ENCODE measurements at places on chromosomes 16 and 17.

- DNase-seq = no peak
These were observed 58.7 kb downstream of the DYNLRB2 start for GRCh38 chr16:80599466-80599865.

- DNase-seq = no peak
These were observed 21.9 kb upstream of the SSTR2 start for GRCh38 chr17:73142872-73143381.

DNA sequence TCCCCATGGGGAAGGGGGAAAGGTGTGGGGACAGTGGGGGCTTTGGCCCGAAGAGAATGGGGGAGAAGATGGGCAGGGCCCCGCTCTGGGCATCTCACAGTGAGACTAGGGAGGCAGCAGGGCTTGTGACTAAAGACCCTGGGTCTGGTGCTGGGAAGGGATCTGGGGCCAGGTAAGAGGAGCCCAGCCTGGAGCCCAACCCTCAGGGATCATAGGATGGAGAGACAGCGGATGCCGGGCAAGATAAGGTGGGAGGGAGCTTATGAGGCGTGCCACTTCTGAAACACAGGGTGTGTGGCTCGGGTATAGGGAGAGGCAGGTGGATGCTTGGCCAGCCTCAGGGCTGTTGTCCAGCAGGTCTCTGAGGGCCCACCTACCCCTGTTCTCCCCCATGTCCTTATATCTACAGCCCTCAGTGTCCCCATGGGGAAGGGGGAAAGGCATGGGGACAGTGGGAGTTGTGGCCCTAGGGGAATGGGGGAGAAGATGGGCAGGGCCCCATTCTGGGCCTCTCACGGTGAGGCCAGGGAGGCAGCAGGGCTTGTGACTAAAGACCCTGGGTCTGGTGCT is 15.4 kb downstream of the USP6 start:
- DNase-seq = no peak

DNA sequence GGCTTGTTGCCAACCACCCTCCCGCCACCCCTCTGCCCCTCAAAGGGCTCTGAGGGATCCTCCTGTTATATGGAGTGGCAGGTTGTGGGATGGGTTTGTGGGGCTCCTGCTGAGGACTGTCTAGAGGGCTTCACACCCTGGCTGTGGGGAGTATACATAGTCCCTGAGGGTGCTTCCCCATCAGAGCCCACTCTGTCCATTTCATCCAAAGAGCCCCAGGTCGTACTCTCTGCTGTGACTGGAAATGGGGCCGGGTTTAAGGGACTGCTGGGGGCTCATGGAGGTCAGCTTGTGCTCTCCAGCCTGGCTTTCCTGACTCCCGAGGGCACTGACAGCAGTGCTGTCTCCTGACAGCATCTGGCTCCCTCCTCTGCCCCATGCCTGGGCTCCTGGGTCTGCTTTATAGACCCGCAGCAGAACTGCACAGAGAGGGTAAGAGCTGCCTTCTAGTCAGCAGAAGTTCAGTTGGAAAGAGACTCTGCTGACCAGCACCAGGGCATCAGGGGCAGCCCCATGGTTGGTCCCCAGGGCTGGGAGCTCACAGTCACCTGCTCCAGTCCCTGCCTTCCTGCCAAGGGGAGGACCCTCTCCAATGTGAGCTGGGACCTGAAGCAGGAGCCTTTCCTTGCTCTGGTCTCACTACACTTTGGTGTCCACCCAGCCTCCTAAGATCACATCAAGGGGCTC is 17.8 kb upstream of the TNS4 start:
- no peak for DNase-seq

- DNase-seq = no peak
These were observed 103.0 kb downstream of the RAB11FIP4 start for GRCh38 chr17:31494259-31495021.

- DNase-seq = no peak
These were observed 4.4 kb upstream of the IRX5 start for GRCh38 chr16:54926166-54926838.

- no peak for DNase-seq
These were observed 870 bp upstream of the ZC3H7A start for GRCh38 chr16:11797957-11798299.

DNA sequence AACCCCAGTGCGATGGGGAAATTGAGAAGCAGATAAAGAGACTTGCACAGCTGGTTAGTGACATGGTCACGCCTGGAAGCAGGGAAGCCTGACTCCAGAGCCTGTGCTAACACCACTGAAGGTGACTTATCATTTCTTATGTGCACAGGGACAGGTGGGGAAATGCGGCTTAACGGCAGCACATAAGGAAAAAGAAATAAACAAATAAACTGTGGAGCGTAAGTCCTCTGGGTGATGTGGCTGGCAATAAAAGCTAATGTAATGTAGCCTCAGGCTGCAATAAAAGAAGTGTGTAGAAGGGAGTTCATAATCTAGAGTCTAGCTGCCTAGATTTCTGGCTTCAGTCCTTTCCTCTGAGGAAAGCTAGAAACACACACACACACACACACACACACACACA is 10.6 kb downstream of the CDH11 start:
- DNase-seq = no peak

GRCh38 chr16:14364386-14365199 is 265.5 kb downstream of the PARN start:
- no peak for DNase-seq

DNA sequence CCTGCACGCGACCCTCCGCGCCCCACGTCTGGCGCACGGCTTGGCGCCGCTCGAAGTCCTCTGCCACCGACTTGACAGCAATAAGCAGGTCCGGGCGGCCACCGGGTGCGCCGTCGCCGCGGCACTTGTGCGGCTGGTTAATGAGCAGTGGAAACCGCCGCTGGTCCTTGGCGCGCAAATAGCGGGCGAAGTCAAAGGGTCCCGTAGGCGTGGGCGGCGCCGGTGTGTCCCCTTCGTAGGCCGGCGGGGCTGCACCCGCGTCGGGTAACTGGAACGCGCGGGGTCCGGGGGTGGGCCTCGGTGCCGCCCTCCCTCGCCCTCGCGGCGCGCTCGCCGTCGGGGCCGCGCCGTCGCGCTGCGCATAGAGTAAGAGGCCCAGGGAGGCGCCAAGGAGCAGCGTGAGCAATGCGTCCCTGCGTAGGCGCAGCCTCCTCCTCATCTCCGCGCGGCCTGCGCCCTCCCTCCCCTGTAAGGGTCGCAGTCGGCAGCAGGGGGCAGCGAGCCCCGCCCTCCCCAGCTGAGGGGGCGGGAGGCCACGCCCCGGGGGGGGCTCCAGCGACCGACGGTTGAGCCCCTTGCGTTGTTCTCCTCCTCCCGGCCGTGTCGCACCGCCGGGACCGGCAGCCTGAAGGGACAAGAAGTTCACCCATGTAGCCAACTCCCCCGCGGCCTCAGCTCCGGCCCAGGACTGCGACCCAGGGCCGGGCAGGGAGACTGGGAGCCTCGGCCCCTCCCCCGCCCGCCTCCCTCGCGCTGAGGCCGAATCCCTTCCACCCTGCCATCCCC is 558 bp downstream of the B3GNT9 start:
- DNase-seq = no peak

GRCh38 chr16:1784977-1785845 is 2.5 kb downstream of the NUBP2 start:
- no peak for DNase-seq

DNA sequence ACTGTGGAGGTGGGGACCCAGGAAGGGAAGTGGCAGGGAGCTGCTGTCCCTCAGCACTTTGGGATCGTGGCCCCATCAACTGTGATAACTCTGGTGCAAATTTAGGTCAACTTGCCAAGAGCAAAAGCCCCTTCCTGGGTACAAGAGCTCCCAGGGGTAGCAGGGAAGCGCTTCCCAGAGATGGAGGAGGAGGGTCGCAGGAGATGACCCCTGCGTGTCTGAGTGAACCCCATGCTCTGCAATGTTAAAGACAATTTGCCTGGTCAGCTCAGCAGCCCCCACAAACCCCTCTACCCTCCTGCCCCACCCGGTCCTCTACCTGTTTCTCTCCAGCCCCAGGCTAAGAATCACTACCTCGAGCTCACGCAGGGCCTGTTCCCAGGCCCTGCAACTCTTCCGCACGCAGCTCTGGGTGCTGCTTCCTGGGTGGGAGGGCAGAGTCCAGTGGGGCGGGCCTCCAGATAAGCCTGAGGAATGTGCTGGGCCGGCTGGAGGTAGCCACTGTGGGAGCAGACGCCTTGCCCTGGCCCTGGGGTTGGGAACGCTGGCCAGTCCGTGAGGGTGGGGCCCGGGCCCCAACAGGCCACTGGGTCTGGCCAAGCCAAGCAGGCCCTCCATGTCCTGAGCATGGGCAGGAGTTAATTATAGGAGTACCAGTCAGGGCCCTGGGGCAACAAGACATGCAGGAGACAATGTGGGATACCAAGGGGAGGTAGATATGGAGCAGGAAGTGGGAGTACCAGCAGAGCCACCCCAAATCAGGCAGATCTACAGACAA is 6.1 kb downstream of the DOK4 start:
- DNase-seq = no peak

- DNase-seq = no peak
These were observed 29.4 kb upstream of the DDX52 start for GRCh38 chr17:37672548-37673078.

DNA sequence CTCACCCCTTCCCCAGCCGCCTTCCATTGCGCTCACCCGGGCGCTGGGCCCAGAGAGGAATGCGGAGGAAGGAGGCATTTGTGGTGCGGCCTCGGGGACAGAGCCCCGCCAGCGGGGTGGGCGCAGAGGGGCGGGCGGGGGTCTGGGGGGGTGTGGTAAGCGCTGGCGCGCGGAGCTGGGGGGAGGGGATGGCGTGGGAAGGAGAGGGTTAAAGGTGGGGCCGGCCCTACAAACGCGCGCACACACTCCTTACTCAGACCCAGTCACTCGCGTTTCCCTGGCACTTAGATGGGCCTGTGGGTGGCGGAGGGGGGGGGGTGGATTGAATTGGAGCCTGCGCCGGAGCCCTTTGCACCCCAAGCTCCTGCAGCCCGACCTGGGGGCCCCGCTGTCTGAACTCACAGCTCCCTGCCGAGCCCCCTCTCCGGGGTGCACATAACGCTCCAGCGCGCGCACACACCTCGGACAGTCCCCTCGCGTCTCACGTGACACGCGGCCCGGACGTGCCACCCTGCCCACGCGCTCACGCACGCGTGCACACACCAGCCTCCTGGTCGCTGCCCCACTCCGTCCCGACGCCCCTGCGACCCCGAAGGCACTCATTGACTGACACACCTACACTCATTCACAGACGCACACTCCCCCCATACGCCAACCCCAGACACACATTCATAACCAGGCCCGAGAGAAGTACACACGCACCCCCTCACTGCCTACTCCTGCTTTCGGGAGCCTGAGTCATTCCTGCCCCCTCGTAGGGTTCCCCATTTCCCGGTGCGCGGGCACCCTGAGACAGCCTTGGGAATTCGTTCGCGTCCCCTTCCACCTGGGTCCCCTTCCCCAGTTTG is 844 bp downstream of the TBKBP1 start:
- no peak for DNase-seq
